ENCODE measurements at places on chromosomes 4 and X.

DNA sequence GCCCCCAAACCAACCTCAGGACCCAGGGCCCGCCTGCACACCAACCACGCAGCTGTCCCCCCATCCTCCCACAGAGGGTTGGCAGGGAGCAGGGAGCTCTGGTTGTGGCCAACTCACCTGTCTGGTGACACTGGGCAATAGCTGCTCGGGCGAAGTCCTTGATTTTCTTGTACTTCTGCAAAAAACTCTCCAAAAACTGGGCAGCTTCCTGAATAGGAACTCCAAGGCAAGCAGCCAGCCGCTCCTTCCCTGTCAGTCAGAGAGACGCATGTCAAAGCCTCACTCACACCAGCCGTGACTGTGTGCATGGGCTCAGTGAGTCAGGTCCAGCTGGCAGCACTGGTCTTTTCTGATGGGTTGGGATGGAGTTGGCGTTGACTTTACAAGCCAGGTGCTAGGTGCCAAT is 26.4 kb downstream of the NAT8L start:
- DNase-seq = no peak

DNA sequence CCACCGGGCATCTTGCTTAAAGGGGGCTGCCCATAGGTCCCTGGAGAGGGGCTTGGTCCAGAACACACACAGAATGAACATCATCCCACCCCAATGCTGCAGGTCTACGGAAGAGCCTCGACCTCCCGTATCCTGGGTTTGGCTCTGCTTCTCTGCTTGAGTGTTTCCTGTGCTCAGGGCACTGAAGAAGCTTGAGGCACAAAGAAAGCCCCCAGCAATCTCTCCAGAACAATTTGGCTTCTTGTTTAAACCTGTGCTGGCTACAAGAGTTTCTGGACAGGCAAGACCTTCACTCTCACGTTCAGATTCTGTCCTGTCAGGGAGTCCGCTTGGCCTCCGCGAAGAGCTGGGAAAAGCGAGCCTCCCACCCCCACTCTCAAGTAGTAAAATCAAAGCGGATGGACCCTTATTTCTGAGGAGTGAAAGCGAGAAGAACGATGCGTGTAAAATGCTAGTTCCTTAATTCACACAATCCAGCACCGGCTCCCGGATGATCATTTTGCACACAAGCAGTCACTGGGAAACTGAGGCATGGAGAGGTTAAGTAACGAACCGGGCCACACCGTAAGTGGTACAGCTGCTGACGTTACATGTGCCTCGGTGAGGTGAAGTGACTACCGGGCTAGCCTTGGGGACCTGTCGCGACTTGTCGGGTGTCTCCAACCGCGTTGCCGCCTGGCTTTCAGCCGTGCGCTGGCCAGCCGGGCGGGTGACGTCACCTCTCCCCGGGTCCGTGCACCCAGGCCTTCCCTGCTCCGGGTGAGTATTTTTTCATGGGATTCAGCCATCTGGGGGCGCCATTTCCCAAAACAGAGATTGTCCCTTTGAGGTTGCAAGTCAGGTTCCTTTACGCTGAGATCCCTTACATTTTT is 3.1 kb upstream of the SFRP2 start:
- DNase-seq = no peak

GRCh38 chr4:89511776-89512175 is 204.2 kb upstream of the GPRIN3 start:
- no peak for DNase-seq

GRCh38 chrX:11540532-11541377 is 125.0 kb downstream of the ARHGAP6 start:
- no peak for DNase-seq

- no peak for DNase-seq
Observed at GRCh38 chrX:147710301-147710700, 201.4 kb upstream of the FMR1 start.

DNA sequence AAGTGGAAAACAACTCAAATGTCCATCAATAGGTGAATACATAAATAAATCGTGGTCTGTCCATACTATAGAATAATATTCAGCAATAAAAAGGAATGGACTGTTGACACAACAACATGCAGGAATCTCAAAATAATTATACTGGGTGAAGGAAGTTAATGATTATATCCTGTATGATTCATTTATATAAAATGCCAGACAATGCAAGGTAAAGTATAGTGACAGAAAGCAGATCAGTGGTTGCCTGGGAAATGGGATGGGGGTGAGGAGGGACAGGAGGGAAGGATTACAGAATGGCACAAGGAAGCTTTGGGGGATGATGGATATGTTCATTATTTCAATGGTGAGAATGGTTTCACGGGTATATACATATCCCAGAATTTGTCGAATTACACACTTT is 12.3 kb downstream of the PYURF start:
- DNase-seq = no peak

DNA sequence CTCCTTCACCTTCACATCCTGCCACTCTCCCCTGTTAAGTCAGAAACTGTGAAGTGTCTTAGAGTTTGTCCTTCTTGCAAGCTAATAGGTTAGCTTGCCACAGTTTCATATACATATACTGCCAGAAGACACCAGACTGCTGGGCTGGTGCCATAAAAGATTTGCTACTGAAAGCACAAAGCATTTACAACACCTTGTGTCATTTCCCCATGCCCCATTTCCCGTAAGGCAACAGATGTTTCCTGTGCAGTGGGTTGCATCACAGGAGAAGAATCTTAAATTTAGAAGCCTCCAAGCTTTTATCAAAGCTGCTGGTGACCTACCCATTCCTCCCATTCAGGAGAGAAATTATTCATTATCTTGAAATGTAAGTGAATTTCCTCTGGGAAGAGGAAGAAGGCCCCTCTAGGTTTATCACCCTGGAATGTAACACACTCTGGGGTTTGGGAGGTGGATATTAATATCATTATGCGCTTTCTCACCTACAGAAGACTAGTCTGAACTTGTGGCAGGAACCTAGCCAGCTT is 34.5 kb upstream of the RAB33B start:
- DNase-seq = peak; percentile 15

- no peak for DNase-seq
Observed at GRCh38 chr4:3225936-3226335, 23.0 kb upstream of the MSANTD1 start.

DNA sequence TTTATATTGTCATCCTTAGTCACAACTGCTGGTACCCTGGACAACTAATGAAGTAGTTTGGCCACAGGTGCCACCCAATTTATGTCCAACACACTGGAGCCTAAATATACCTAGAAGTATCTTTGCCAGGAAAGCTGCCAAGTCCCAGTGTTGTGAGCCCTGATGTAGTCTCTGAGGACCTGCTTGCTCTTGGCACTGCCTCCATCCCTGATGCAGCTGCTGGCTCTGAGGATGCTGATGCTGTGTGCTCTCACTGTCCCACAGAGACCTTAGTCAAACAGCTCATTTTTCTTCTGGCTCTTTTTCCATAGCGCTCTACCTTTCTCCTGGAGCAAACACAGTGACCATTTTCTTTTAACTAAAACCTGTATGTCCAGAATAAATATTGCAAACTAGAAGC is 1535.4 kb upstream of the ADGRL3 start:
- DNase-seq = no peak

- no peak for DNase-seq
Observed at GRCh38 chr4:124953061-124953460, 240.5 kb upstream of the ANKRD50 start.

DNA sequence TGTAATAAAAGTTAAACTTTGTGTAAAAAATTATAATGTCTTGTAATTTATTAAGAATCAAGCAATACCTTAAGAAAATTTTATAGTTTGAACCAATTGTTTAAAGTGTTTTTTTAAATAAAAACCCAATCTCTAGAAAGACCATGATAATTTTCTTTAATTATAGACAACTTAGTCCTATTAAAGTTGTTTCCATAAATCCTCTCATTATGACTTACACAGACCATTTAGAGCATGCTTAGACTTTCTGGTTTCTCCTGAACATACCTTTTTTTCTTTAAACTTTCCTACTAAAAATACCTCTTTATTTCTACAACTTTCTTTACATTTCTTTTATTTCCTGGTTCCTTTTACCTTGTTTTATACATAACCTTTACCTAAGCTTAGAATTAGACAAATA is 837.4 kb downstream of the PCDH19 start:
- DNase-seq = no peak

DNA sequence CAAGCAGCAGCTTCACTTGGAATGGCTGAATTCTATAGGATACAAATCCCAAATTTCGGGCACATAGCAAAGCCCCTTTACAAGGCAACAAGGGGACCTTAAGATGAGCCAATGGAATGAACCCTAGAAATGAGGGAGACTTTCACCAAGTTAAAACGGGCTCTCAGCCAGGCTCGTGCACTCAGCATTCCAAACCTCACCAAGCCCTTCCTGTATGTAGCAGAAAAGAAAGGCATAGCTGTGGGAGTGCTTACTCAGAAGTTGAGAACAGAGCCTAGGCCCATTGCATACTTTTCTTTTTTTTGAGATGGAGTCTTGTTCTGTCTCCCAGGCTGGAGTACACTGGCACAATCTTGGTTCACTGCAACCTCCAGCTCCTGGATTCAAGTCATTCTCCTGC is 10.8 kb upstream of the HERC5 start:
- no peak for DNase-seq

- DNase-seq = no peak
Observed at GRCh38 chr4:72243641-72244040, 211.8 kb downstream of the NPFFR2 start.

- DNase-seq = no peak
Observed at GRCh38 chr4:100023800-100024199, 73.7 kb upstream of the H2AZ1 start.

DNA sequence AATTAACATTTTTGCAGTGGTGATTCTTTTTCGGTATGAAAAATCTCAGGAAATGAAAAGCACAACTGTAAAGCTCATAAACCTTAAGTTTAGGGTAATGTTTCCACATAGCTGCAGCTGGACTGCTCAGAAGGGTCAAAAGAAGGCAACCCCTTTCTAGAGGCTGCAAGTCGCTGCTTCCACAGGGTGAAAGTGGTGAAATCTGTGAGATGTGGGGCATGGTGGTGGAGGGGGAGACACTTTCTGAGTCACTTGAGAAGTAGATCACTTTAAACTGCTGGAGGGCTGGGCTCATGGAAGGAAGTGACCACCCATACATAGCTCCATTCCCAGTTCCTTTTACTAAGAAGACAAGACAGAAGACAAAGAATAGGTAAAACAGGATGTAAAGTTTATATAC is 8.7 kb downstream of the SFRP2 start:
- no peak for DNase-seq

GRCh38 chrX:77564823-77565222 is 117.6 kb downstream of the FGF16 start:
- no peak for DNase-seq

DNA sequence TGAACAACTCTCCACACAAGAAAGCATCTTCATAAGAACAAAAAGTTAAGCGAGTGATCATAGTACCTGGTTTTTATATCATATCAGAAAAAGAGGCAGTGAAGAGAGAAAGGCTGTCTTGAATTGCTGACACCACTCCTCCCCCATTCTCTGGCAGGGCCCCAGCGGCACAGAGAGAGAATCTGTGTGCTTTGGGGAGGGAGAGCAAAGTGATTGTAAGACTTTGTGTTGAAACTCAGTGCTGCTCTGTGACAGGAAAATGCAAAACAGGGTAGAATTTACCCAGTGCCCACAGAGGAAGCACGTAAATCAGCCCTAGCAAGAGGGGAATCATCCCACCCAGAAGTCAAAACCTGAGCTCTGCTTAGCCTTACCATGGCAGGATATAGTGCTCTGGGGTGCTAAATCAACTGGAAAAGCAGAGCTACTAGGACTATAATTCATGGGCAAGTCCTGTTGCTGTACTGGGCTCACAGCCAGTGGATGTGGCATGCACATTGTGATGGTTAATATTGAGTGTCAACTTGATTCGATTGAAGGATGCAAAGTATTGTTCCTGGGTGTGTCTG is 174.6 kb downstream of the PRR32 start:
- no peak for DNase-seq

GRCh38 chr4:74733756-74734155 is 60.6 kb downstream of the BTC start:
- no peak for DNase-seq

- DNase-seq = no peak
Observed at GRCh38 chr4:145842224-145842887, 96.3 kb downstream of the ZNF827 start.

GRCh38 chrX:74178536-74178935 is 125.4 kb upstream of the ZCCHC13 start:
- DNase-seq = no peak

GRCh38 chrX:1416965-1417760 is 25.2 kb upstream of the SLC25A6 start:
- DNase-seq = no peak

DNA sequence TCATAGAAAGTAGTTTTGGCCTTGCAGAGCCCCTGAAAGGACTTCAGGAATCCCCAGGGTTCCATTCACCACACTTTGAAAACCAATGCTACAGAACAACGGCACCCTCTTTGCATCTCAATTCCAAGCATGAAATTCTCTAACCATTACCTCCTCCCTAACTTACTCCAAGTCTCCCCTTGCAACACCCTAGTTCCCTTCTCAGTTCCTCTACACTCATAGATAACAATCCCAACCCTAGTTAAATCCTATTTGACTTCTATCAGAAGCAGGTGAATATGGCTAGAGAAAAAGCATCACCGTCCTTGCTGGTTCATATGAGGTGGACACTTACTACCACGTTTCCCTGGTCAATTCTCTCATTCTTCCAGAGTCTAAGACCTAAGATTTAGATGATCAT is 2.4 kb downstream of the RCHY1 start:
- no peak for DNase-seq

GRCh38 chr4:181970366-181970765 is 272.8 kb upstream of the TENM3 start:
- no peak for DNase-seq

GRCh38 chr4:75584067-75584466 is 28.2 kb downstream of the ODAPH start:
- no peak for DNase-seq

- DNase-seq = no peak
Observed at GRCh38 chr4:109155682-109156283, 146.7 kb downstream of the COL25A1 start.

GRCh38 chr4:90061881-90062280 is 65.3 kb upstream of the CCSER1 start:
- DNase-seq = no peak

DNA sequence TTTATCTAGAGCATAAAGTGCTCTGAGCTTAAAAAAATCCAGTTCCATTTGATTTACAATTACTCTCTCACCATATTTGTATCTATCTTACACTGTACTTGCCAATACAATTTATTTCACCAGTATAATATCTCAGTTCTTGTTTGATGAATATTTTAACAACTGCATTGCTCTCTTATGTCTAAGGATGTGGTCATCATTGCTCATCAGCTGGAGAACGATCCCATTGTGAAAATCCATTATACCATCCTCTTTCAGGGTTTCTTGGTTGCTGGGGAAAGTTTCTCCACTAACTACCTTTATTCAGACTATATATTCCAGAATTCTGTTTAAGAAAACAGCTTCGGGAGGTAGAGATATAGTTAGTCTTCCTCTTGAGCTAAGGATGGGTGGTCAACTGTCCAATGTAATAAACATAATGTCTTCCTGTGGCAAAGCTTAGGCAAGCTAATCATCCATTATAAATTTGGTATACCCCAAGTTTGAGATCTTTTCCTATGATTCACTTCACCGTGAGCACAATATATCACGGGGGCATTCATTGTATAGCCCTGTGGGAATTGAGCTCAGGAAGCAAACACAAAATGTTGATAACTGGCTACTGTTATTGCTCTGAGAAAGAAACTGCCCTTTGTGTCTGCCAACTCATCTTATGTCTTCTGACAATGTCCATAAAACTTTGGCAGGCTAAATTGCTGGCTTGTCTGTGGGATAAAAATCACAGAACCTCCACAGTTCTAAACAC is 2361.9 kb downstream of the ARAP2 start:
- no peak for DNase-seq

Data from AG09319 (cell line).